ENCODE measurements at places on chromosomes 12 and 14.

DNA sequence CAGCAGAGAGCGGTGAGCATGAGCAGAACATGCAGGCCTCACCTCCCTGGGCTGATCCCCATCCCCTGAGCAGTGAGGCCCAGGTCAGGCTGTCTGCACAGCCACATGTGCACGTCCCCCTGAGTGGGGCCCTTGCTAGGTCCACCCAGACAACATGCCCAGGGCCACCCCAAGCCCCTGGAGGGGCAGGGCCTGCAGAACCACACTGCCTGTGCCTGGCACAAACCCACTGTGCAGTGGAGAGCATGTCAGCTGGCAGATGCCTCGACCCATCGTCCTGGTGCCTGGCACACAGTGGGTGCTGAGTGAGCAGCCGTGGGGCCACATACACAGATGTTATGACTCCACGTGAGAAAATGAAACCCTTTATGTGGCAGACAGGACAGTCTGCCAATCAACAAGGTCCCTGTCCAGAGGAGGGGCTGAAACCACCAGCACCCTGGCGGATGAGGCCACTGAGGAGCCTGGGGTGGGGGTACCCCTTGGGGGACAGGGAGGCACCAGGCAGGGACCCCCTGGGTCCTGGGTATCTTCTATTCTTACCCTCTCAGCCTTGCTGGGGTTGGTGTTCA, 8.3 kb downstream of the ANHX start:
- DNase-seq: no peak

- no peak for DNase-seq
These were observed 956.6 kb downstream of the LRFN5 start for GRCh38 chr14:42563313-42563712.

GRCh38 chr12:13342971-13343370, 146.4 kb downstream of the EMP1 start:
- DNase-seq: no peak

GRCh38 chr12:62435303-62436163, 31.1 kb upstream of the MON2 start:
- peak; percentile 80 for DNase-seq

GRCh38 chr12:121916719-121917118, 1.7 kb upstream of the CFAP251 start:
- DNase-seq: peak; percentile 37

DNA sequence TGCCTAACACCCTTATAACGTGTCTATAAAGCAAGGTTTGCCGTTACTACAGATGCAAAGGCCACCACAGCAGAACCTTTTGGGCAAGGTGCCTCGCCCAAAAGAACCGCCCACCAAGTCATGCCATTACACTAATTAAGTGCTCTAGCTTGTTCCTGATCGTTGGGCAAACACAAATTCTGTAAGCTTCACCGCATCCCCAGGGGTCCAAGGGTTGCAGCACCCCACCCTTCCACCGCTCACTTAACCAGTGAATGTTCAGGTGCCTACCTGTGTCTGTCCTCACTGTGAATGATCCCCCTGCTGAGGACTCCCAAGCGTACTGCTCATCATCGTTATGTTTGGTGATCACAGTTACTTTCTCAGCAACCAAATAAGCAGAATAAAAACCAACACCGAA, 1.4 kb downstream of the HSP90AA1 start:
- peak; percentile 25 for DNase-seq

- no peak for DNase-seq
These were observed 57.1 kb downstream of the GALC start for GRCh38 chr14:87935886-87936285.

DNA sequence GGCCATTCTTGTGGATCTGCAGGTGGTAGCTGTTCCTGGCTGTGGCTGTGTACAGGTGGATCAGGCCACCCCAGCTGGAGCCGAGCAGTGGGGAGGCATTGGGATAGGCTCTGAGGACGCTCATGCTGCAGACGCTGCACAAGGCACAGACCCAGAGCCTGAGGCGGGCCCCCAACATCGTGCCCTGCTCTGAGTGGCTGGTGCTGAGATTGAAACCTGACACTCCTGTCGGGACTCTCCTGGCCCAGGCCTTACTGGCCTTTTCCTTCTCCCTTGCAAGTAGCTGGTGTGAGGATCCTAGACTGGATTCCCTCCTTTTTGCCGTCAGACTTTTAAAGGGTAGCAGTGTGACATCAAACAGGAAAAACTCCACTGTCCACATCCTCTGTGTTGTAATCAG, at the start of gene FGF23:
Gene FGF23 (minus strand): TSS at position 308 of the 400 bp plus-strand sequence. CDS start 130 bp downstream, at position 178.
- DNase-seq: peak; percentile 7

DNA sequence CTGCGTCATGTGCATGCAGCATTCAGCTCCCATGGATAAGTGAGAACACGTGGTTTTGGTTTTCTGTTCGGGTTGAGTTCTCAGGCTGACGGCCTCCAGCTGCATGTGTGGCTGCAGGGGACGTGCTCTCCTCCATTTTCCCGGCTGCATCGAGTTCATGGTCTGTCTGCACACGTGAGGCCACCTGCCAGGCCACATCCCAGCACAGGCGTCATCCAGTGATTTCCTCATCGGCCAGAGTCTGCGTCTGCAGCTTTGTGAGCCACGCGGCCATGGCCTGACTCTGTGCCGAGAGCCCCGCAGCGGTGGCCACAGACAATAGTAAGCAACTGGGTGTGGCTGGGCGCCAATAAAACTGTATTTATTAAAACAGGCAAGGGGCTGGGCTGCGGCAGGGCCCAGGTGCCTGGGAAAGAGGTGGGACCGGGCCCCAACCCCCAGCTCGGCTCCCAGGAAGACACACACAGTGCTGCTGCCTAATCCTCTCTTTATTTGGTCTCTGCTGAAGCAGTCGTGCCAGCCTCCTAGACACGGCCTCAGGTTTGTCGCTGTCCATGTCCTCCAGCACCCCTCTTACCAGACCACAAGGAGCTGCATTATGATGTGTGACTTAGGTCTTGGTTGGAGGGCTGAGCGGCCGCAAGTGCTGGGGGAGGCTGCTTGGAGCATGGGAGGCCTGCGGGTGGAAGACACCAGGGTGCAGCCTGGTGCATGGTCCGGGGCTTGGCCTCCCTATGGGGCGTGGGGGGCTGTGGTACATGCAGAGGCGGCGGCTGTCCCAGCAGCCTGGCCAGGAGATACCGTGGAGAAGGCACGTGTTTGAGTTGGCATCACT, 52.0 kb downstream of the NOC4L start:
- peak; percentile 44 for DNase-seq

- DNase-seq: no peak
These were observed 5.8 kb downstream of the EFS start for GRCh38 chr14:23359167-23359626.

- DNase-seq: no peak
These were observed 17.3 kb downstream of the JAG2 start for GRCh38 chr14:105151084-105151837.

- no peak for DNase-seq
These were observed 50.0 kb downstream of the FOS start for GRCh38 chr14:75328558-75329155.

GRCh38 chr12:131092901-131093603, 139.3 kb downstream of the ADGRD1 start:
- DNase-seq: no peak

DNA sequence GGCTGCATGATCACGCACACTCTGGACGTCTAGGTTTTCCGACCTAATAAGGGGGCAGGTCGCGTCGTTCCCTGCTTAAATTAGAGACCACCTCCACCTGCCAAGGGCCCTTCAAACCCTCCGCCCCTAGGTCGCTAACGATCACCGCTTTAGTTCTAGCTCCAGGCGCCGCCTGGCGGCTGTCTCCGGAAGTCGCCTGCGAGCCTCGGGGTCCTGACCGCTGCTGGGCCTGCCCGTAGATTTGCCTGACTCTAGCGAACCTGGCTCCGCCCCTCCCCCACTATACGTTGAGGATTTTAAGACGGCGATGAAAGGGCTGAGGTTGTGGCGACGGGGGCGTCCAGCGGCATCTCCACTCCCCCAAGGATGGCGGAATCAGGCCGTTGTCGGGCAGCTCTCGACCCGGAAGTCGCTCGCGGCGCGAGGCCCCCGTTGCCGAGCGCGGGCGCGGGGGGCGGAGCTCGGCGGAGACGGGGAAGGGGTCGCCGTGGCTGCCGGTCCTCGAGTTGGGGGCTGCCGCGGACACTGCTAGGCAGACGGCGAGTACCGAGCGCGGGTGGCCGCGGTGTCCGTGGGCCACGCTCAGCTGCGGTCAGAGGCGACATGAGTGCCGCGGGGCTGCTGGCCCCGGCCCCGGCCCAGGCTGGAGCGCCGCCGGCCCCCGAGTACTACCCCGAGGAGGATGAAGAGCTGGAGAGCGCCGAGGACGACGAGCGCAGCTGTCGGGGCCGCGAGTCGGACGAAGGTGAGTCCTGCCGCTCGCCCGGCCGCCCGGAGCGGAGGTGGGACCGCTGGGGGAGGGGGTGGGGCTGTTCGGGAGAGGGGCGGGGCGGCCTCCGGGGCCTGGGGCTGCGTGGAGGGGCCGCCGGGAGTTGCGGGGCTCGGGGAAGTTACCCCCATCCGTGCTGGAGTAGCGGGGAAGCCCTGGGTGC, at the start of gene SUDS3:
Gene SUDS3 (plus strand): TSS at position 467 of the 932 bp plus-strand sequence. CDS start 137 bp downstream, at position 604.
- peak; percentile 76 for DNase-seq

DNA sequence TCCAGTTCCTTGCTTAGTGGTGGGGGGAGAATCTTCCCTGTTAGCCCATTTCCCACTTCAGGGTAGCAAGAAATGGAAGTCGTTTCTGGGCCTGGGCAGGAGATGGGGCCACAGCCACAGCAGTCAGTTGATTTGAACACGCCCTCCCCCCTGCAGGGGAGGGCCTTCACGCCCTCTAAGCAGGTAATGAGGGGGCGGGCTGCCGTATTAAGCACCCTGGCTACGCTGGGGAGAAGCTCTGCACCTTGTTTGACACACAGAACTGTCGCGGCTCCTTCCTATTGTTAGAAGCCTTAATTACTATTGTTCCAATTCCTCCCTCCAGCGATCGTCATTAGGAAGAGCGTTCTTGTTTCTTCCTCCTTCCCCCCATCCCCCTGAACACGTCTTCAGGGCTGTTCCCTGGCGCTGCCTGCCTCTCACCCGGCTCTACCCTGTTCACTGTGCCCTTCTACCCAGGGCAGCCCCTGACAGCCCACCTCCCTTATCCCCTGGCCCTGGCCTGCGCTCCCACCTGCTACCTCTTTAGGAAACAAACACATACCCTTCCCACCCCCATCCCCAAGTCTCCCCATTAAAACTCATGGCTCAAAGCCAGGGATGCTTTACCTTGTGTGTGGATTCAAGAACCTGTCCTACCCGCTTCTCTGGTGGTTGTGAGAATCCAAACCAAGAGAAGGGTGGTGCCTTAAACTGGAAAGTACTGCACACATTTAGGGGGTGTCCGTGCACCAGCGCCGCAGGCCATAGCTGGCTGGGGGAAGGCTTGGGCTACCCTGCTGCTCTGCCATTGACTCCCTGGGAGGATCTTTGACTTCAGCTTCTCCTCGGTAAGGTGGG, 137.6 kb downstream of the TSPAN9 start:
- no peak for DNase-seq

- DNase-seq: peak; percentile 97
These were observed 31.7 kb upstream of the TUBA1C start for GRCh38 chr12:49232940-49233841.

- DNase-seq: no peak
These were observed 198.6 kb downstream of the GXYLT1 start for GRCh38 chr12:41946106-41946505.

- no peak for DNase-seq
These were observed 215.9 kb upstream of the FAR2 start for GRCh38 chr12:28933176-28933575.

GRCh38 chr12:109952873-109953272, 43.3 kb downstream of the GIT2 start:
- no peak for DNase-seq

GRCh38 chr12:47864646-47865235, 40.1 kb downstream of the VDR start:
- no peak for DNase-seq

- no peak for DNase-seq
These were observed 224.7 kb downstream of the ITPR2 start for GRCh38 chr12:26608273-26608672.

DNA sequence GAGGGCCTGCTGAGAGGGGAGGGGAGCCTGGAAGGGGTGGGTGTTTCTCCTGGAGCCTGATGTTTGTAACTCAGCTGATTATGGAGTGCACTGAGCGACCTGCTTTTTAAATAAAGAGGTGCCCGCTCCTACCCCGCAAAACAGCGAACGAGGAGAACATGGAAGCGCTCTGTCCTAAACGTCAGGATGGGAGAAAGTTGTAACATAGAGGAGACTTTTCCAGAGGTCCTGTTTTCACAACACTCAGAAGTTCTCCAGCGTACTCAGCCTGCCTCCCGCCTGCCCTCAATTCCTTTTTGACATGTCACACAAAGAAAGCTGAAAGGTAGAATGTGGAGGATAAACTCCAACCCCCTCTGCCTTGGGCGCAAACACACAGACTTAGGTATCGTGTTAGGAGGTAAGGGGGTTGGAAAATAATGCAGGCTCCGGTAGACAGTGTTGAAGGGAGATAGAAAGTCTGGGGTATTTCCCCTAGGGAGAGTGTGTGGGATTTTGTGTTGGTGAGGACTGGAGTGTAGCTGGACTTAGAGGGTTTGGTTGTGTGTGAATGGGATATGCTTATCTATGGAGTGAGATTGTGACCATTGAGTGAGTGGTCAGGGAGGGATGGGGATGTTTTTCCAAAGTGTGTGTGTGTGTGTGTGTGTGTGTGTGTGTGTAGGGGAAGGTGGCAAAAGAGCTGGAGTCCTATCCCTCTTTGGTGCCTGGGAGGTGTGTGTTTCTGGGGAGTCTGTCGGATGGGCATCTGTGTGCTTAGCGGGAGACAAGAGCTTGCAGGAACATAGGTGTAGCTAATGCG, 2.1 kb downstream of the NTF3 start:
- DNase-seq: no peak

- DNase-seq: peak; percentile 18
These were observed 6.8 kb downstream of the ACAD10 start for GRCh38 chr12:111692575-111693210.

DNA sequence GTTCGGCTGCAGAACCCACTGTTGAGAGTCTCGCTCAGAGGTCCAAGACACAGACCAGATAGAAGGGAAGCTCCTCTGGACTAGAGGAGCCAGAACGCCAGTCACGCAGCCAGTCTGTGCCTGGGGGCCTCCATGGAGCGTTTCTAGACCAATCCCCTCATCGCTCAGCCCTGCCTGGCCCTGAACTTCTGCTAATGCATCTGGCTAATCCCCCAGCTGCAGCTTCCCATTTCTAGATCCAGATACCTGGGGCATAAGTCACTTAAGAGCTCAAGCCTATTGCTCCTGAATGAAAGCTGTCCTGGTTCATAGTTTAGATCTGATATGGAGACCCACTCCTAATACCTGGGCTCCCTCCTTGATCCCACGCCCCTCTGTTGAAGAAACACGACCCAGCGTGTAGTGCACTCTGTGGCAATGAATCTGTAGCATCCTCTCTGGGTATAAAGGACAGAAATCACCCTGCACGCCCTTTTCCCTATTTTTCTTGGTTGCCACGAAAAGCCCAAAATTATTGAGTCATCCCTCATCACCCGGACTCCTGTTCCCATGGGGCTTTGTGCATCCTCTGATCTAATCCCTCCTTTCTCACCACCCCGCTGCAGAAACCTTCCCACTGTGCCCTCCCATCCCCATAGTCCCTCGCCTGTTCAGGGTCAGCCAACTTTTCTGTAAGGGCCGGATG, 341.6 kb upstream of the FKBP4 start:
- no peak for DNase-seq

GRCh38 chr12:102478405-102479098, 1.8 kb downstream of the IGF1 start:
- DNase-seq: no peak

All from HAP-1 (cell line).